ENCODE measurements at places on chromosomes 4 and X. TPM values are rescaled to one million over a fixed set of nuclear protein-coding genes. Genes with fewer than 3 reads are reported as not detected.

GRCh38 chrX:4091046-4091760 lies 377.8 kb upstream of the PRKX start:
- peak; percentile 20 for DNase-seq

DNA sequence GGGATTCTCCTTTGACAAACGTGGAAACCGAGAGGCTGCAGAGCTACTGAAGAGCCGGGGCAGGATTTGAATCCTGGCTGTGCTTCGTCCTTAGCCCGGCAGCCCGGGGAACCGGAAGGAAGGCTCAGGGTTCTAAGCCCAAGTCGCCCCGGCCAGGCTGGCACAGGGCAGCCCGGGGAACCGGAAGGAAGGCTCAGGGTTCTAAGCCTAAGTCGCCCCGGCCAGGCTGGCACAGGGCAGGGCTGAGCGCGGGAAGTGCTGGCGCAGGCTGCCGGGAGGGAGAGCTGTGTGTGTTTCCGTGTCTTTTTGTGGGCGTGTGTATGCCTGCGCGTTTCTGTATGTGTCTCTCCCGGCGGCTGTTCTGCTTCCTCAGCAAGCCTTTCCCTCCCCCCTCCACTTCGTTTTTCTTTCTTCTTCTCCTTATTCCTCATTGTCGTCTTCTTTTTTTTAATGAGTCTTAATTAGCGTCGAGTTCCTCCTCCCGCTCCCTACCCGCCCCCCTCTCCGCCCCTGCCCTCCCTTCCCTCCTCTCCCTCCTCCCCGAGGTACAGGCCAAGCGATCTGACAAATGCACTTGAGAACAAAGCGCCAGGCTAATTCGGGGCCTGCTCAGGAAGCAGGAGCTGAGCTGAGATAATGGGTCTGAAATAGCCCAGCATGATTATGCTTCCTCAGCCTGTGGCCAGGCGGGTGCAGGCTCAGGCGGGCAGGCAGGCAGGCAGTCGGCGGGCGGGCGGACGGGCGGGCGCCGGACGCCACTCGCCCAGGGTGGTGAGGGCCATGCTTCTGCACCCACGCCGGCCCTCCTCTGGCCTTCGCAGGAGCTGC lies 65.9 kb downstream of the EFNB1 start:
- DNase-seq = peak; percentile 62

DNA sequence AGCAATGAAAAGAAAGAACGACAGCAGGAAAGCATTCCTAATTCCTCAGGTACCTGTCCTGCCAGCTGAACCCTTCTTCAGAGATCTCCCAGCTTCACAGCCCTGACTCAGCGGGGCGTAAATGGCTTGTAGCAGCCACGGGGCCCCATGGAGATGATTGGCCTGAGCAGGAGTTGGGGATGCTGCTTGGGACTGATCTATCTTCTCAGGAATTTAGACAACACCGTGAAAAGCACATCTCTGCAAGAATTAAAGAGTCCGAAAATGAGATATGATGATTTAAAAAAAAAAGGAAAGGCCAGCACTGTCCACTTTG lies 22.5 kb upstream of the SLC25A4 start:
- no peak for DNase-seq

DNA sequence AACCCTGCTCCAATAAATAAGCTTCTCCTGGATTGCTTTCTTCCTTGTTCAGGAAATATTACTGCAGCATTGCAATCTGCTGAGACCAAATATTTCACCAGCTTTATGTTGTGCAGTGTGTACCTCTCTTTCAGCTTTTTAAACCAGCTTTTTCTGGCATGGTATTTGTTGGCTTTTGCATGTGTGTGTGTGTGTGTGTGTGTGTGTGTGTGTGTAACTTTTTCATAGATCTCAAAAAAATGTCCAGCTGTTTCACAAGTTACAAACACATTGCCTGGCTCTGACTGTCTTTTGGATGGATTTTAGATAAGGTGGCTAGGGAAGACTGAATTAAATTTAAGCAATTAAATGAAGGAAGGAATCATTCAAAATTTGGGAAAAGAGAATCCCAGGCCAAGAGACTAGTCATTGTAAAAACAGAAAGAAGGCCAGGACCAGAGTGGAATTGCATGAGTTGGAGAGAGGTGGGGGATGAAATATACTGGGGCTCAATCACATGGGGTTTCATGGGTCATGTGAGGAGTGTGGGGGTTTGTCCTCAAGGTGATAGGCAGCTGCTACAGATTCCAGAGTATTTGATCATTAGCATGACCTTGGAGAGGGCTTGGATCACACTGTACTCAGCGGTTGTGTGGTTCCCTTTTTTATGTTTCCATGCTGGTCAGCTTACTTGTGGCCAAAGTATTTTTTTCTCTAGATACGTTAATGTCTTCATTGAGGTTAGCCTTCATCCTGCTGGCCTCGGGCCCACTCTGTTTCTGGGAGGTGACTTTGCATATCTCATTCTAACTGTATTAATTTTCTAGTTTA lies 357.7 kb upstream of the BOD1L1 start:
- DNase-seq = no peak

DNA sequence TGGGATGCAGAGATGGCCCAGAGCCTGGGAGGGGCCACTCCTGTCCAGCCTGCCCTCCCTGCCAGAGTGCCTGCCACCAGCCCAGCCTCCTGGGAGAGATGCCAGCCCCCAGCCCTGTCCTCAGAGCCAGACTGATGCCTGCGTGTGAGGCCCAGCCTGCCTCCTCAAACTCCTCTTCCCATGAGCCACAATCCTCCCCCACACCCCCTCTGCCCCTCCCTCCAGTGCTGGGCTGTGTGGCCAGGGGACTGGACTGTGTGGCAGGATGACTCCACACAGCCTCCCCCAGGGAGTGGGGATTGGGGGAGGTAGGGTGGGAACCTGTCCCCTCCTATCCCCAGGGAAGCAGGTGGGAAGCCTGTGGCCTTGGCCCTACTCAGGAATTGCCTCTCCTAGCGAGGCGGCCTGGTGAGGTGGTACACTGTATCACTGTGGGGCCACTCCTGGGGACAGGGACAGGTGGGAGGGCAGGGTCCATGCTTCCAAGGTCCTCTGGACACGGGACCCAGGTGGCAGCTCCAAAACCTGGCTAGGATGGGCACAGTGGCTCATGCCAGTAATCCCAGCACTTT lies 4.3 kb upstream of the SH3BP2 start:
- no peak for DNase-seq

DNA sequence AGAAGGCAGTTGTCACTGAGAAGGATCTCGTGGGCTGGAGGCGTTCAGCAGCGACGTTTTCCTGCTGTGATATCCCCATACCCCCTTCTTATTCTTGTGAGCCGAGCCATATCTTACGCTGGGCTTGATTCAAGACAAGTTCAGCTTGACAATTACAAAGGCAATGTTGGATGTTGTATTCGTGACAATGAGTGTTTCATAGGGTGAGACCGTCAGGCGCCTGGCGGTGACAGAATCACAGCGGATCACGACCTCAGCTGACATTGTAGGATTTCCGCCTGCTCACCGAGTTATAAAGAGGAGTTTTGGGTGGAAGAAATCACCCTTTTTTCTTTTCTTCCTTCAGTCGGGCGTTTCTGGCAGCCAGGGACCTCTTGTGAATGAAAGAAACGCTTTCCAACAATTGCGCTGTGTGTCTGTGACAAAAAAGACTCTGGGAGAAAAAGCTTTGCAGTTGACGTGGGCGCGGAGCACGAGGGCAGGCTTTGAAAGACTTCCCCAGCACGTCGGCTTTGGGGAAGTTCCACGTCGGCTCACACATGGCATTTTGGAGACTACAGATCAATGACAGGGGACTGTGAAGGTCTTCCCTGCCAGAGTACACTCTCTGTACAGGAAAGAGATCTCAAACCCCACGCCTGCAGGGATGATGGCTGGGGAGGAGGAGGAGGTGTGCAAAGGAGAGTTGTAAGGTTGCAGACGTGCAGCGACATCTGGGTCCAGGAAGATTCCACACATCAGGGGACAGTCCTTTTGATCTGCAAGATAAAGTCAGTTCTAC lies 135.4 kb downstream of the CRLF2 start:
- no peak for DNase-seq

GRCh38 chr4:176307666-176307930 lies 12.2 kb upstream of the SPCS3 start:
- DNase-seq = no peak

DNA sequence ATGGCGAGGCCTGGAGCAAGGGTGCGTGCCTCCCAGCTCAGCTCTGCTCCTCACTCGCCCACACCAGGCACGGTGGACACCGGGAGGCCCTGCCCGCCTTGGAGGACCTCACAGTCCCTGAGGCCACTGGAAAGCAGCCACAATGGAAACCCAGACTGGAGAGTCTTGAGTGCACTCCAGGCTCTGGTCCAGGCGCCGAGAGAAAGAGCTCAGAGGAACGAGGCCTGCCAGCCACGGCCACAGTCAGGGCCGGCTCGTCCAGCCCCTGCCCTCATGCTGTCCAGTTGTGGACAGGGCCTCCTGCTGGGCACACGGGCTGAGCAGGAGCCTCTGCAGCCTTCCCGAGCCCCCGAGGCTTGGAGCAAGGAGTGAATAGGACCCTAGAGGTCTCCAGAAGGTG lies 53.3 kb upstream of the GRPEL1 start:
- no peak for DNase-seq

DNA sequence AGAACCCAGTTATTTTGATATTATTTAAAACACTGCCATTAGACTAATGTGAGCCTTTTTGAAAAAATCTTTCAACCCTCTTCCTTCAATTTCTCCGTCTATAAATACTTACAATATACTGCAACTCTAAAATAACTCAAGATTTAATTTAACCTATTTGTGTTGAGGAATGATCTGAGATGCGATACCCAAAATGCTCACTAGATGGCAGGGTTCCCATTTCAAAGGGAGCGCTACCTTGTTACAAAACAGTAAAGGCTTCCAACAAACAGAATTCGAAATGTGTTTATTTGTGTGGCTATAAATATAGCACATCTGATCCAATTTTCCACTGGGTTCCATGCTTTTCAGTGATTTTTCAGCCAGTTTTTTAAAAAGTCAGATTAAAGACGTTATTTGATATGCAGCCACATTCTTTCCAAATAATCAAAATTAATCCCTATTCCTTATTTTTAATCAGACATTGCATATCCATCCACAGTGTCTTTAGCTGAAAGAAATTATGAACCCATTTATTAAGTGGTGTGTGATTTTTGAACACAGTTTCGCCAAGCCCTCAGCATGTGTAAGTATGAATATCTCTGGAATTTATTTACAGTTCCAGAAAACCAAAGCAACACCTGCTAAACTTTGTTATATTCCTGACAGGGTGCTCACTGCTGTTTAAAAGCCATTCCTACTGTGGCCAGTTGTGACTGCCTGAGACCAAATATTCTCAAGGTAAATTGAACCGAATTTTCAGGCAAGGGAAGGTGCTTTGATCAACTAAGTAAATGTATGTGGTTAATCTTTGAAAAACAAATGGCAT lies 668.0 kb upstream of the LCORL start:
- DNase-seq = peak; percentile 55

- DNase-seq = peak; percentile 35
Measured at GRCh38 chrX:72131317-72132294, at the start of gene RTL5. Gene RTL5 (minus strand): TSS chrX:72131915.

GRCh38 chr4:20512033-20512792 lies 188.0 kb upstream of the PACRGL start:
- DNase-seq = peak; percentile 87

- DNase-seq = no peak
Measured at GRCh38 chr4:138890891-138891570, 124.5 kb upstream of the NOCT start.

DNA sequence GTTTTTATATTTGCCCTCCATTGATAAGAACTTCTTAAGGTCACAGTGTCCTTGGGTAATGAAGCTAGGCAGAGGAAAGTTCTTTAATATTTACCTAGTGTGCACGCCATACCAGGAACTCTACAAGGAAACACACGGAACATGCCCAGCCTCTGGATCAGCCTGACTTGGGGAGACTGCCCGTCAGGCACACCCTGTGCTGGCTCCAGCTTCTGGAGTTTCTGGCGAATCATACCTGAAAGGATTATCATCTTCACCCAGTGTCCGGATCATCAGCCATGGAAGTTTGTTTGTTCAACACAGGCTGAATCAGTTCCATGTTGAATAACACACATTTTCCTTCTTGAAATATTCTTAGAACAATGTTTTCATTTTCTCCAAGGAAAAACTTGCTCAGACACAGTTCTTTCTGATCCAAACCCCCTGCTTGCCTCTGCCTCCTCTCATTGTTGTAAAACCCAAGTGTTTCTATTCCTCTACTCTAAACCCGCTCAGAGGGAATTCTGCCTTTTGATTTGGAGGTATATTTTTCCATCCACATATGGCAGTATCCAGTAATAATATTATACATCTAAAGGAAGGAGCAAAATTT lies 176.7 kb downstream of the SHROOM3 start:
- peak; percentile 77 for DNase-seq

GRCh38 chr4:164892018-164892417 lies 15.0 kb downstream of the APELA start:
- no peak for DNase-seq

- no peak for DNase-seq
Measured at GRCh38 chr4:126544276-126544675, 1088.5 kb upstream of the INTU start.

DNA sequence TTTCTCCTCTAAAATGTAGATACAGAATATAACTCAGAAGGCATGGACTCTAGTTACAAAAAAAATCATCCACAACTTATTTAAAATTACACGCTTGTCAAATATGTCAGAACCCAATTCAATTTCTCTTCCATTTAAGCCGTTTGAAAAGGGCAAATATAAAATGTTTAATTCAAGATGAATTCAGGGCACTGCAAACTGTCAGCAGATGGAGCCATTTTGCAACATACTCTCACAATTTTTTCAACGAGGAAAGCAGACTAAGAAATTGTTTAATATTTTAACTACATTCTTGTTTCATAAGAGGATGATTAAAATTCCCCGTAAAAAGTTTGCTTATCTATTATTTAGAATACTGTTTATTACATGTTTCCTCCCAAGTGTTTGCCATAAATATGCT lies 321.3 kb upstream of the CPXCR1 start:
- no peak for DNase-seq

XPNPEP2 gene
- total RNA-seq = not detected

MAP3K15 gene
- under 0.01 TPM for total RNA-seq

FAM53A gene
- total RNA-seq = 0.79 TPM

MANBA gene
- total RNA-seq = 60.3 TPM

FDCSP gene
- total RNA-seq = not detected

SMIM43 gene
- under 0.01 TPM for total RNA-seq

GPC4 gene
- total RNA-seq = 0.26 TPM

TCEAL6 gene
- not detected for total RNA-seq

Data from bronchial epithelial cell (primary cell).